ENCODE measurements at places on chromosomes 12 and 14. TPM values are rescaled to one million over a fixed set of nuclear protein-coding genes. Genes with fewer than 3 reads are reported as not detected.

DNA sequence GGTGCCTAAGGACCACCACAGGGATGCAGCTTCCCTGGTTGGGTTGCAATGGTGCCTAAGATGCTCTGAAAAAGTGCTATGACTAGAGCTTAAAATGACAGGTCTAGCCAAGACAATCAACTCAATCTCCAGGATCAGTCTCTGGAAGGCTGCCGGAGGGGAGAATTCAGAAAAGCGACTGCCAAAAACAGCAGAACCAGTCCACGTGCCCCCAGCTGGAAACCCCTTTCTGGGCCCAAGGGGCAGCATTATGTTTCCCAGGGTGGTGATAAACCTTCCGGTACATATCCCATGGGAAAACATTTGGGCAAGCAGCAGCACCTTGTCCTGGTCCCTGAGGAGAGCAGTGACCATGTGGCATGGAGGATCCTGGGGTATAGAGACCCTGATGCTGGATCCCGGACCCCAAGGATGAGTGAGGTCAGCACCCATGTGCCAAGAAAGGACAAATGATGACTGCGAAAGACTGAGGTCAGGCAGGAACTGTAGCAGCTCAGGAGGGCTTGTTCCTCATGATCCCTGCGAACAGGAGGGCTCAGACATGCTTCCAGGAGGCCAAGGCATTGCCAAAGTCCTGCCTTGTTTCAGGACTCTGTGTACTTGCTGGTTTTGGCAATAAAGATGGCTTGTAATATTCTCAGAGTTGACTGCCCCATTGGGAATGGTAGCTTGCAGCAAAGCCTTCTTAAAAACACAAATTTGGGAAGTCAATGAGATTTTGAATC lies 49.9 kb upstream of the LTBP2 start:
- no peak for DNase-seq

DNA sequence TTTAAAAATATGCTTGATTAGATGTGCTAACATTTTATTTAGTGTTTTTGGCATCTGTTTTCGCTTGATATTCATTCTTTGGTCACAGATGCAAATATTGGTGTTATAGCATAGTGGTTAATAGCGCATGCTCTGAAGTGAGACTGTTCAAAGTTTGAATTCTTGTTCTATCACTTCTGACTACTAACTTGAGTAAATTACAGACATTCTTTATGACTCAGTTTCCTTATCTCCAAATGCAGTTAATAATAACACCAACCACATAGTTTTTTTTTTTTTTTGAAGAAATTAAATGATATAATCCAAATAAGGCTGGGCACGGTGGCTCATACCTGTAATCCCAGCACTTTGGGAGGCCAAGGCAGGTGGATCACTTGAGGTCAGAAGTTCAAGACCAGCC lies 81.0 kb downstream of the TMX1 start:
- DNase-seq, result no peak

- no peak for DNase-seq
Measured at GRCh38 chr12:125329239-125330102, 264.2 kb downstream of the AACS start.

DNA sequence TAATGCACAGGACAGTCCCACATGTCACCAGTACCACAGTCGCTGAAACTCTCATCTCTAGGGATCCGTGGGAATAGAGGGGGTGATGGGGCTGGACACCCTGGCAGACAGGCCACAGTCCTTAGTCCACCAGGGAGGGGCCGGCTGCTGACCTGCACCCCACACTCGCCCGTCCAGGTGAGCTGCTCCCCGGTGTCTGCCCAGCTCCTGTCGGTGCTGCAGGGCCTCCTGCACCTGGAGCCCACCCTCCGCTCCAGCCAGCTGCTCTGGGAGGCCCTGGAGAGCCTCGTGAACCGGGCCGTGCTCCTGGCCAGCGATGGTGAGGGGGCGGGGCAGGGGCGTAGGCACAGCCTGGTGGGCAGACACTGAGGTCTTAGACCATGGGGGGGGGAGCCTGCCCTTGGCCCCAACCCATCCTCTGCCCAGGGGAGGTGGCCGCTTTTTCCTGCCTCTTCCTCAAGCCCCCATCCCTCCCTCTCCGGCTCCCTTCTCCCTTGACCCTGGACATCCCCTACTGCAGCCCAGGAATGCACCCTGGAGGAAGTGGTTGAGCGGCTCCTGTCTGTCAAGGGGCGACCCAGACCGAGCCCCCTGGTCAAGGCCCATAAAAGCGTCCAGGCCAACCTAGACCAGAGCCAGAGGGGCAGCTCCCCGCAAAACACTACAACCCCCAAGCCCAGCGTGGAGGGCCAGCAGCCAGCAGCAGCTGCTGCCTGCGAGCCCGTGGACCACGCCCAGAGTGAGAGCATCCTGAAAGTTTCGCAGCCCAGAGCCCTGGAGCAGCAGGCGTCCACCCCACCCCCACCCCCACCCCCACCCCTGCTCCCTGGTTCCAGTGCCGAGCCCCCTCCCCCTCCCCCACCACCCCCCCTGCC lies 17.1 kb upstream of the ADSS1 start:
- no peak for DNase-seq

The ARG2 gene
- total RNA-seq, result 10.2 TPM

The DAZAP2 gene
- total RNA-seq, result 154 TPM

The KERA gene
- not detected for total RNA-seq

All from PC-9 (cell line).